ENCODE measurements at places on chromosomes 2 and 18.

DNA sequence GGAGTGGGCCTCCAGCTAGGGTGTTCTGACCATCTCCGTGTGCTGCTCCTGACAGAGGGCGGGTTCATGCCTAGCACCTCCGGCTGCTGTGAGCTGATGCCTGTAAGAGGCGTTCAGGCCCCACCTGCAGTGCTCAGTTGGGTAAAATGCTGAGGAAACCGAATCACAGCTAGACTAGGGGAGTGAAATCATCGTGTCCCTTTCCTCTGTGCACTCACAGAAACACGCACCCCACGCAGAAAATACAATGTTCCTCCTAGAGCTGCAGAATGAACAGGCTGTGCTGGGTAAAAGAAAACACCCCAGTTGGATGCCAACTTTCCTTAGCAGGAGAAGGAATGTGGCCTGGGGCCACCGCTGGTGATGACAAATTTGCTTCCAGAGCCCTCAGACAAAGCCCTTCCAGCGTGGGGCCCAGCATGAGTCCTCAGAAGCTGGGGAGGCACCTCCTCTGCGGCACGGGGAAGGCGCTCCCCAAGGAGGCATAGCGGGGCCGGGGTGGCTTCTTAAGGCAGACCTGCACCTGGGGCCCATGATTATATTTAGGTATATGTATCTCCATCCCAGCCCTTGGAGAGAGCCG lies 16.3 kb upstream of the ARHGEF4 start:
- DNase-seq = no peak

DNA sequence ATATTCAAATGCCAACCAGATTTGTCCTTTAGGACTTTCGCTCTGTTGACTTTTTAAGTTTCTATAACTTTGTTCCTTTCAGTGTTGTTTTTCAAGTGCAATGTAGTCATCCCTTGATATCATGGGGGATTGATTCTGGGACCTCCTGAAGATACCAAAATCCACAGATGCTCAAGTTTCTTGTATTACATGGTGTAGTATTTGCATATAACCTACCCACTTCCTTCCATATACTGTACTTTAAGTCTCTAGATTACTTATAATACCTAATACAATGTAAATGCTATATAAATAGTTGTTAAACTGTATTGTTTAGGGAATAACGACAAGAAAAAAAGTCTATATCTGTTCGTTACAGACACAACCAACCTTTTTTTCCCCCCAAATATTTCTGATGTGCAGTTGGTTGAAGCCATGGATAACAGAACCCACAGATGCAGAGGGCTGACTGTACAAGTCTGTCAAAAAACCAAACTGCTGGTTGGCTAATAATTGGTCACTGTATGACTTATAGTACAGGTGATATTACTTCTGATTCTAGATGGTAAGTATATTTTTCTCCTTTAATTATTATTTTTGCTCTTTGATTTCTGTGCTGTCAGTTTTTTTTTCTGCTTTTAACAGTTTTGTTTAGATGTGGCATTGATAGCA lies 201.7 kb upstream of the STON1 start:
- DNase-seq = no peak

DNA sequence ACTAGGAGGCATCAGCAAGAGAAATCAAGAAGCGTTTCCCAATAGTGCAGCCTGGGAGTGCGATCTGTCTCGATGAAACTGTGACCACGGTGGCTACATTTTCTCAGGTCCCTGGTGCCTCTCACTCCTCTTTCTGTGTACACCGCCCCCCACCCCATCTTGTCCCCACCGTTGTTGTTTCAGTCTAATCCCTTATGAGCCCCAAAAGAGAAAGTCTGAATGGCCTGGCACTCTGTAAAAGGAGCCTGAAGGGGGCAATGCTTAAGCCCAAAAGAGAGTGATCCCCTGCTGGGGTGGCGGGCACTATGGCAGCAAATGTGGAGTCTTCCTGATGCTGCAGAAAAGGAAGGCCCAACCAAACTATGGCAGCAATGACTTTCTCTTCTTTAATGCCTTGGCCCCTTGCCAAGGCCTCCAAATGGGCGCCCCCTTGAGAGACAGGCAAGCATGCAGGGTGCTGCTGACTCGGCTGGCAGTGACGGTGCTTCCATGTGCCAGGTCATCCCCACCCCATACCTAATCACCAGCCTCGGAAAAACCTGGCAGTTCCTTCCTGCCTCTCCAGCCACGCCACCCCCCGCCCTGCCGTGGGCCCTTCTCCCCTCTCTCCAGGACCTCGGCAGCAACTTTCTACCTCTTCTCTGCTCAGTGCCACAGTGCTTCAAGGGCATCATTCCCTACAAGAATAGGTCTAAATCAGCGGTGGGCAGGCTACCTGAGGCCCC lies 123.0 kb downstream of the CYP26B1 start:
- no peak for DNase-seq

DNA sequence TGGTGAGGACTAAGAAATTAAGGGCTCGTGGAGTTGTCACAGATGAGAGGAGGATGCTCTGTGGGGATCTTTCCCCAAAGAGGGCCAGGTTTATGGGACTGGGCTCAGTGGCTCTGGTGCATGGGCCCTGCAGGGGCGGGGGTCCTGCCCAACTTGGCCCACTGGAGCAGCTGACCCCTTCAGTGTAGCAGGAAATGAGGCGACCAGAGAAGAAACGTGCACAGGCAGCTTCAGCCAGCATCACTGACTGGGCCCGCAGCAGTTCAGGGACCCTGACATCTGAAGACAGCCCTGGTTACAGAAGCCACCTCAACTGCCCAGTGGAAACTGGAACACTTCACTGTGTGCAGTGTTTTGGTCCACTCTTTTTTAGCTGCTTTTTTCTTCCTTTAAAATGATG lies 72.8 kb downstream of the EMILIN2 start:
- DNase-seq = no peak

- DNase-seq = no peak
Observed at GRCh38 chr18:49170925-49171505, 220.2 kb upstream of the SMAD7 start.

DNA sequence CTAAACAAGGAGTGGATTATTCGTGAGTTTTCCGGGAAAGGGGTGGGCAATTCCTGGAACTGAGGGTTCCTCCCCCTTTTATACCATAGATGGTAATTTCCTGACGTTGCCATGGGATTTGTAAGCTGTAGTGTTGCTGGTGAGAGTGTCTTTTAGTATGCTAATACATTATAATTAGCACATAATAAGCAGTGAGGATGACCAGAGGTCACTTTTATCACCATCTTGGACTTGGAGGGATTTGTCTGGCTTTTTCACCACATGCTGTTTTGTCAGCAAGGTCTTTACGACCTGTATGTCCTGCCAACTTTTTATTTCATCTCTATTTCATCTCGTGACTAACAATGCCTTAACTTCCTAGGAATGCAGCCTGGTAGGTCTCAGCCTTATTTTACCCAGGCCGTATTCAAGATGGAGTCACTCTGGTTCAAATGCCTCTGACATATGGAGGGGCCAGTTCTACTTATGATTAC lies 124.8 kb upstream of the B3GNT2 start:
- no peak for DNase-seq

DNA sequence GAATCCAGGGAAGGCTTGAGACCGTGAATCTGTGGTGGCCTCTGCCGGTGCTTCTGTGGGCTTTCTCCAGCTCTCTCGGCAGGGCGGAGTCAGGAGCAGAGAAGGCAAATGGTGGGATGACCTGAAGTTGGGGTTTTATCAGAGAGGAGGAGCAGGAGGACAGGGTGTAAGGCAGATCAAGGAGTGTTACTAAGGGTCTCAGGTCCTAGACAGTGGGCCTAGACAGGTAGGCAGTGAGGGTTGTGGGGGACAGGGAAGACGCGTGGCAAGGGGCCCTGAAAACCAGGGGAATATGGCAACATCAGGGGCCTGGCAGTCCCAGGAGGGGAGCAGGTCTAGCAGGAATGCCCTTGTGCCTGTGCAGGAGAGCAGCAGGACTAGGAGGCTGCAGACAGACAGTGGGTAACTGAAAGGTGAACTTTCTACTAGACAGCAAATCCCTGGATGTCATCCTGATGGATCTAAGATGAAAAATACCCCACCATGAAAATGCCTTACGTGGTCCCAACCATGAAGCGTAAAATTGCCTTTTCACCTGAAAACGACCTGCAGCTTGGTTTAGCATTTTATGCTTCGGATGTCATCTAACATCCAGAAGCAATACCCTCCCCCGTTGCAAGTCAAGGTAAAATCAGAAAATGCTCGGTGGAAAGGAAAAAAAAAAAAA lies 42.1 kb downstream of the SRSF7 start:
- DNase-seq = no peak

DNA sequence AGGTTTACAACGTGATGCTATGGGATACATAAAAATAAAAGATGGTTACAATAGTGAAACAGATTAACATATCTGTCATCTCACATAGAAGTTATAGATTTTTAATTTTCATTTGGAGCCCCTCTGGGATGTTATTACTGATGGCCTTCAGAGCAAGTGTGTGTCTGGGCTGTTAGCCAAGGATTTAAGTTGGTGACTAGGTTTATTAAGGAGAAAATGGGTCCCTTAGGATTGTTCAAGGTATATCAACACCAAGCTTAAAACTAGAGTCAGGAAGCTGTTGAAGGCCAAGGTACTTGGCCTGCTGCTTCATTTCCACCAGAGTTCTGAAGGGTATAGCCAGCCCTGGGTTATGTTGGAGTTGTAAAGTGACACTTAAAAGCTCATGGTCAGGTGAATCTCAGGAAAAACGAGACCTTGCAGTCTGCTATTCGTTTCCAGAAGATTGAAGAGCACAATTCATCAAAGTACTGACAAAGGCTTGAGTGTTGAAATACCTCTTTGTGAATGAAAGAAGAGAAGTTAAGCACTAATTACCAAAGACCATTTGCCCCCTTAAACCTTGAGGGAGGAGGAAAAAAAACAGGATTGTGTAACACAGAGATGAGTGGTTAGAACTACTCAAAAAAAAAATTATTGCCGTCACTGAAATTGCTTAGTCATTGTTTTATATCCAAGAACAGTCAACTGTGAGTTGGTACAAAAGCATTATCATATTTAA lies 48.4 kb downstream of the MAP2 start:
- DNase-seq = no peak

Data from stimulated activated CD8-positive, alpha-beta memory T cell treated with anti-CD3 and anti-CD28 coated beads, Interleukin-2, amount 100 ng/mL, for 1 hour (primary cell).